Stimulated activated CD8-positive, alpha-beta memory T cell treated with anti-CD3 and anti-CD28 coated beads, Interleukin-4, amount 100 ng/mL, for 1 hour (primary cell): ENCODE measurements at places on chromosomes 11 and 22.

- DNase-seq, result no peak
Measured at GRCh38 chr11:66313321-66314185, 3.3 kb downstream of the CD248 start.

DNA sequence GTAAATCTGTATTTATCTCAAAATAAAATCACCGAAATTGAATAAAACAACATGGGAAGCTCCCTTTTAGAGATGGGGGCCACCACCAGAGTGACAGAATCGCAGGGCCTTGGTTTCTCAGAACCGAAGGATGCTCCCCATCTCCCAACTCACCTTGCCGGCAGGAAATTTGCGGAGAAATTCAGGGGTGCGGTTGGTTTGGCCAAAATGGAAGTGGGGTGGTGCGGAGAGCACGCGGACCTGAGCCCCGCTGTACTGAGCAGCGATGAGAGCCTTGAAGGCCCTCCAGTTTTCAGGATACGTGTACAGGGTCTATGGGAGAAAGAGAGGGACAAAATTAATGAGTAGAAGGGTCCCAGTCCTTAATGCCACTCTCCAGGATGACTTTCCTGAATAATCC is 1.3 kb downstream of the EEF1G start:
- DNase-seq, result no peak

- DNase-seq, result no peak
Measured at GRCh38 chr11:46337626-46338345, 9.5 kb upstream of the DGKZ start.

DNA sequence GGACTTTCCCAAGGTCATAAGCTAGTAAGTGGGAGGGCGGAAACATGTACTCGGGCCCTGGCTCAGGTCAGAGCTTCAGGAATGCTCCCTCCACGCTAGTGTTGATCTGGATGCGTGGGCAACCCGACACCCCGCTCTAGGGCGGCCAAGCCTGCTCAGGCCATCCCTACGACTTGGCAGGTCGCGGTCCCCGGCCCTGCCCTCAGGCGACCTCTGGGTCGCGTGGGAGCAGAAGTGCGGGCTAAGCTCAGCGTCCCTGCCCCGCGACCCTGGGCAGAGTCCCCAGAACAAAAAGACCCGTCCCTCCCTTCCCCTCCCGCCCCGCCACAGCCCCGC is 781 bp upstream of the TEF start:
- no peak for DNase-seq

DNA sequence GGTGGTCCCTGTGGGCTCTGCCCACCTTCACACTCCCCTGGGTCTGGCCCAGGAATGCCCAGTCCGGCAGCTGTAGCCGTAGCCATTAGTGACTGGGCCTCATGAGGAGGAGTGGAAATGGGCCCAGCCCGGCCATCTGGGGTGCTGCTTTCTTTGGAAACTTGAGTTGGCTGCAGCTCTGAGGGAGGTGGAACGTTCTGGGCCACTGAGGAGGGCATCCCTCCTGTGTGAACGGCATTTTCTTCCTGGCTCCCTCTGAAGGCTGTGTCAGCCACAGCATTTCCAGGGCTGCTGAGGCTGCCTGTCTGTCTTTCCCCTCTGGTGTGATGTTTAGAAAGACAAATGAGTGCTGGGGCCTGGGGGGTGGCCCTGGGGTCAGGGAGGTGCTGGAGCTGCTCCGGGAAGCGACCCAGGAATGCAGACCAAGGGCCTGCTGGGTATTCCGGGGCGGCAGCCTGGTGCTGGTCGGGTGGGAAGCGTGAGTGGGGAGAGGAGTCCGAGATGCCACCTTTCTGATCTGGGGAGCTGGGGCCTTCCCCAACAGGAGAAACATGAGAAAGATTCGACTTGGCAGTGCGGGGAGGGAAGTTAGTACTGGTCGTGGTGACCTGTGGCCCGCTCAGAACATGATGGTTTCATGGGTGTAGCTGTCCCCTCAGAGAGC is 27.1 kb downstream of the PTDSS2 start:
- DNase-seq, result no peak

DNA sequence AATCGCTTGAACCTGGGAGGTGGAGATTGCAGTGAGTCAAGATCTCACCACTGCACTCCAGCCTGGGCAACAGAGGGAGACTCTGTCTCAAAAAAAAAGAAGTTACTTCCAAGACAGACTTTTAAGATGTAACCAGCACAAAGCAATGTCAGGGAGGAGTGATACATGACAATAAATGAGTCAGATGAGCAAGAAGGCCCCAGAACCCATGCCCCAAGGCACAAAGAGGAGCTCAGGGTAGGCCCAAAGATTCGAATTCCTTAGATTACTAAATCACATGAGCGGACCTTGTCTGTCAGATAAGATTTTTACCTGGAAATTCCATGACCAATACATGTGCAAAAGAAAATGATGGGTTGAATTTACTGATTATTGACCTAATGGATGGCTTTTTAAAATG is 10.5 kb upstream of the JHY start:
- no peak for DNase-seq

DNA sequence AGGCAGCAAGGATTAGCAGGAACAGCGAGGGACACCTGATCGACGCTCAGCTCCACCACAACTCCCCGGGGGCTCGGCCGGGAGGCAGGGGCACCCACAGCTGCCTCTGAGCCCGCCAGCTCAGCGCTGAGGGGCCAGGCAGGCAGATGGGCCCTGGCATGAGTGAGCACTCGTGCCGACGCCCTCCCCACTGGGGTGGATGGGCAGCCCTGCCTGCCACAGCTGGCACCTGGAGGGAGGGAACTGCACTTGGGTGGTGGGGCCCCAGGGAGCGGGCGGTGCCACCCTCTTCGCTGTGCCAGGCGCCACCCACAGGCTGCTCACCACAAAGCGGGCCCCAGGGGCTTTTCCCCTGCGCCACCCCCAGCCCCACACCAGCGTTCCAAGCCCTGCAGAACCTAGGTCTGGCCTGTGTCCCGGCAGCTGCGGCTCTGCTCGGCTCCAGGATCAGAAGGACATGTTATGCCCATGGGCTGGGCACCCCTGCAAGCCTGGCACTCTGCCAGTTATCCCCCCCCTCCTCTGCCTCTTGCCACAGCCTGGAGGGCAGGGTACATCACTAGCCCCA is 28.8 kb downstream of the WNT7B start:
- DNase-seq, result no peak

- DNase-seq, result no peak
Measured at GRCh38 chr22:38236786-38237185, 35.0 kb downstream of the MAFF start.

- no peak for DNase-seq
Measured at GRCh38 chr11:10991393-10991792, 133.5 kb upstream of the ZBED5 start.

- DNase-seq, result no peak
Measured at GRCh38 chr11:11776714-11777113, 65.1 kb upstream of the USP47 start.

DNA sequence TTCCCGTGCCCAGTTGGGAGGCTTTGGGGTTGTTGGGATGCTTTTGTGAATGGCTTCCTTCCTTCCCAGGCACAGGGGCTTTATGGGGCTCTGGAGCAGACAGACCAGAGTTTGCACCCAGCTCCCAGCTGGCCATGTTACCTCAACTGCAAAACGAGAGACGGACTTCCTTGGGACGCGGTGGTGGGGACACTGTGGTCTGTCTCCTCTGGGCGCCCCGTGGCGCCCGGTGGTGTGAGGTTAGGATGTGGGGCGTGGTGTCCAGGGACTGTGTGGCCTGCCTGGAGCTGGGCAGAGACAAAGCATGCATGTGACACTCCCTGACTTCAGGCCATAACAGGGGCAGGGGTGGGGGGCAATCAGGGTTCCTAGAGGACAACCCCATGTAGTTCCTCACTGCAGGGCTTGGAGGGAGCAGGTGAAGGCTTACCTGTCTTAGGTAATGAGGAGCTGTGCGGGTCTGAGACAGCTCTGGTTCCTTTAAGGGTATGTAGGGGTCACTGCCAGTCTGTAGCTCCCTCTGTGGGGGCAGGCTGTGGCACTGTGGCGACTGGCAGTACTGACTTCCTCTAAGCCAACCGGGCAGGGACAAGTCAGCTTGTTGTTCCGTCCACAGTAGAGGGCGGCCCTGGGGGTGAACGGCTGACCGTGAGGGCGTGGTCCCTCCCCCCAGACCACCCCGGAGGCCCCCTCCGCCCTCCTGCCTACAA is 14.4 kb downstream of the KCNQ1 start:
- no peak for DNase-seq

- DNase-seq, result no peak
Measured at GRCh38 chr22:44575381-44576268, 77.6 kb upstream of the RTL6 start.

DNA sequence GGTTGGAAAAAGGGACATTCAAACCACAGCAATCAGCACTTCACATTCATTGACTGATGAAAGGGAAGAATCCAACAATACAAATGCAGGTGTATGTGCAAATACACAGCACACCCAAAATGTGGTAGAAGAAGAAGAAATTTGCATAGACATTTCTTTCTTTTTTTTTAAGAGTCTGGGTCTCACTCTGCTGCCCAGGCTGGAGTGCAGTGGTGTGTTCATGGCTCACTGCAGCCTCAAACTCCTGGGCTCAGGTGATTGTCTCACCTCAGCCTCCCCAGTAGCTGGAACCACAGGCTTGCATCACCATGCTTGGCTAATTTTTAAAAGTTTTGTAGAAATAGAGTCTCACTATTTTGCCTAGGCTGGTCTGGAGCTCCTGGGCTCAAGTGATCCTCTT is 21.9 kb downstream of the CARS1 start:
- DNase-seq, result no peak

DNA sequence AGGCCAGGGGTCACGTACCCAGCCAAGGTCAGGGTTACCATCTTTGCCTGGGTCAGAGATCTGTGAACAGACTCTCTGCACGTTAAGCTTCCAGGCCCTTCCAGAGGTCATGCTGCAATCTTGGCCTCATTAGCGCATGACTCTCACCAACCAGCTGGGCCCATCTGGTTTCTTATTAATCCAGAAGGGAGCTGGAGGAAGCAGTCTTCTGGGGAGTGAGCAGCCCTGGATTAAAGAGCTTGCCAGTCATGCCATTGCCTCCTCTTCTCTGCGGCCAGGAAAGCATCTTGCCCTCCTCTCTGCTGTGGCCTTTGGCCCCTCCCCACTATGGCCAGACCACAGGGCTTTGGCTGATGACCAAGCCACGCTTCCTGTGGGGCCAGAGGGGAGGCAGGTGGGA is 57.4 kb downstream of the CHST1 start:
- DNase-seq, result no peak

- DNase-seq, result no peak
Measured at GRCh38 chr11:110034806-110035205, 58.4 kb upstream of the ZC3H12C start.

DNA sequence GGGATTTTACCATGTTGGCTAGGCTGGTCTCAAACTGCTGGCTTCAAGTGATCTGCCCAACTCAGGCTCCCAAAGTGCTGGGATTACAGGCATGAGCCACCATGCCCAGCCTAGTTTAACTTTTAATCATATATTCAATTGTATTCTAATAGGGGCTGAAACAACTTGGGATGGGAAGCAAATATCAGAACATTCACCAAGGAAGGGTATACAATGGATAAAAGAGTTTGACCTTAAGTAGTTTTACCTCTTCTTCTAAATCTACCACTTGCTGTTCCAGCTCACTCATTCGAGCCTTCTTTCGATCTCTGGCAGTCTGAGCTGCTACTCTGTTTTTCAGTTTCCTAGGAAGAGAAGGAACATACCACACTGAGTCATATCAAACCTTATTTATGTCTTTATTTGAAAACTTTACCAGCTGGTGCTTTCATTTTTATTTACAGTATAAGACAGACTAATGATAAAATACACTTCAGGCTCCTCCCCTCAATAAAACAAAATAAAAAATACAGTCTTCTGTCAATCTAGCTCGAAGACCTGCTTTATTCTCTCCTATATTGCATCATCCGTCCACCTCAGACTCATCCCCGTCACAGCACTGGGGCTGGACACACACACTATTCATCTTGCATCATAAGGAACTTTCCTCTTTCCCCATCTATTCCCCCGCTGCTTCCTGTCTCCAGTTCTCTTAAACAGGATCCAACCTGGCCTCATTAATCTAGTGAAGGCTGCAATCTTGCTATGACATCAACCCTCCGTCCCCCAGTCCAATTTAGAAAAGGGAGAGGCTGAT is 1.4 kb downstream of the XBP1 start:
- DNase-seq, result no peak

- no peak for DNase-seq
Measured at GRCh38 chr11:130831976-130832375, 84.3 kb downstream of the SNX19 start.

DNA sequence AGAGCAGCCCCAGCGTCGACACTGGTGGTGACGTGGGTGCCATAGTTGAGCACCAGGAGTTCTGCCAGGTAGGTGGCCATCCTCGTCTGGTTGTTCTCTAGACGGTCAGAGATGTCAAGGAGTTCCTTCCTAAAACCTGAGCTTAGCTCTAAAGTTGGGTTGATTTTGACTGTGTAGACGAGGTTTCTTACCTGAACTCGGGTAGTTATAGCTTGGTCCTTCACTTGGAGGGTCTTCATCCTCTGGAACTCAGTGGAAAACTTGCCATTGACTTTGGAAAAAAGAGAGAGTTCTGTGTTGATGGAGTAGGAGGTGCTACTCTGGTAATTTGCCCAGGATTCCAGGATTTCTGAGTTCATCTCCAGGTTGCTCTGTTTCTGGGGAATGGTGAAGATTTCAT is 505 bp downstream of the MPEG1 start:
- DNase-seq, result no peak

GRCh38 chr11:115871161-115871760 is 367.0 kb upstream of the CADM1 start:
- DNase-seq, result no peak

- DNase-seq, result no peak
Measured at GRCh38 chr11:116427903-116428637, 344.7 kb downstream of the BUD13 start.

- no peak for DNase-seq
Measured at GRCh38 chr22:23216461-23217170, 36.3 kb downstream of the BCR start.

GRCh38 chr22:48102581-48102980 is 1340.1 kb downstream of the TBC1D22A start:
- DNase-seq, result no peak

DNA sequence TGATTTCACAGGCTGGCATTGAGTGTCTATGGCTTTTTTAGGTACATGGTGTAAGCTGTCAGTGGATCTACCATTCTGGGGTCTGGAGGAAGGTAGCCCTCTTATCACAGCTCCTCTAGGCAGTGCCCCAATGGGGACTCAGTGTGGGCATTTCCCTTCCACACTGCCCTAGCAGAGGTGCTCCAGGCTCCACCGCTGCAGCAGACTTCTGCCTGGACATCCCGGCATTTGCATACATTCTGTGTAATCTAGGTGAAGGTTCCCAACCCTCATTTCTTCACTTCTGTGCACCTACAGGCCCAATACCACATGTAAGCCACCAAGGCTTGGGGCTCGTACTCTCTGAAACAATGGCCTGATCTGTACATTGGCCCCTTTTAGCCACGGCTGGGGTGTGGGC is 78.3 kb downstream of the RNF169 start:
- DNase-seq, result no peak

DNA sequence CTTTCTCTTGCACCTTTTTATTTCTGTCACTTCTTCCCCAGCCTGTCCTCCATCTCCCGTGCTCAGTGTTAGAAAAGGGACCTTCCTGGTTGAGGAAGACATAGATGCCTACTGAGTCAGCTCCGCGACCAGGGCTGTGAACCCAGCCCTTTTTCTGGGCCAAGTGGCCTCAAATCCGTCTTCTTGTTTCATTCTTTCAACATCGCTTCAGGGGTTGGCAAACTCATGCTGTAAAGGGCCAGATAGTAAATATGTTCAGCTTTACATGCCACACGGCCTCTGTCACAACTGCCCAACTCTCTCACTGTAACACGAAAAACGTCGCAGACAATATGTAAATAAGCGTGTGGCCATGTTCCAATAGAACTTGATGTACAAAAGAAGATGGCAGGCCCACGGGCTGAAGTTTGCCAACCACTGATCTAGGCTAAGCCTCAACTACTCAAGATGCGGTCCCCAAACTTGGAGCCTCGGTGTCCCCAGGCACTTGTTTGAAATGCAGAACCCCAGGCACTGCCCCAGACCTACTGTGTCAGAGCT is 338.4 kb downstream of the MN1 start:
- DNase-seq, result no peak
